ENCODE measurements at places on chromosomes 12 and 14.

GRCh38 chr14:70832561-70833305 lies 23.4 kb upstream of the MAP3K9 start:
- no peak for DNase-seq

- DNase-seq, result peak; percentile 56
Measured at GRCh38 chr12:7113389-7113871, 4.4 kb upstream of the C1RL start.

DNA sequence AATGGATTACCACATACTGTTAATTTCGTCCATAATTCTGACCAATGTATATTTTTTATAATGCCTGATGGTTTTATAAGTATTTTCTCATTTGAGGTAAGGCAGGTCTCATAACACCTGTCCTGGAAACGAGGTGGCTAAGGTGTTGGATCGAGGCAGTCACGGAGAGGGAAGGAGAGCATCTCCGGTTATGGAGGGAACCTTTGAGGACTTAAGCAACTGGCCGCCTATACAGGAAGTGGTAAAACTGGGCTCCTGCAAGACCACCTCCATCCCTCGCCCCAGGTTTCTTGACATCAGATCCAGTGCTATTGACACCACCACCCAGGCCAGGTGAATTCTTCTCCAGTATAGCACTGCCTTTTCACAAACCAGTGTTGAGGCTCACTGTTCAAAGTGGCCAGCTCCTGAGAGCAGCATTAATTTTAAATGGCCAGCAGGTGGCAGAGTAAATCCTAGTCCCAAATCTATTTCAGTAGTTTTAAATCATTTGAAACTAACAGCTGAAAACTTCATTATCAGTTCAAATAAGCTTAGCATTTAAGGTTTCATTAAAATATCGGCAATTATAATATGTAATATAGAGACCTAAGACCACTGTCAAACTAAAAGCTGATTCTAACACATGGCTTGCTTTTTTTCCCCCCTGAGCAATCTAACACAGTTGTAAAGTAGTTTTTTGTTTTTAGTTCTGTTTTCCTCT lies 100.8 kb downstream of the PPM1A start:
- DNase-seq, result peak; percentile 55

DNA sequence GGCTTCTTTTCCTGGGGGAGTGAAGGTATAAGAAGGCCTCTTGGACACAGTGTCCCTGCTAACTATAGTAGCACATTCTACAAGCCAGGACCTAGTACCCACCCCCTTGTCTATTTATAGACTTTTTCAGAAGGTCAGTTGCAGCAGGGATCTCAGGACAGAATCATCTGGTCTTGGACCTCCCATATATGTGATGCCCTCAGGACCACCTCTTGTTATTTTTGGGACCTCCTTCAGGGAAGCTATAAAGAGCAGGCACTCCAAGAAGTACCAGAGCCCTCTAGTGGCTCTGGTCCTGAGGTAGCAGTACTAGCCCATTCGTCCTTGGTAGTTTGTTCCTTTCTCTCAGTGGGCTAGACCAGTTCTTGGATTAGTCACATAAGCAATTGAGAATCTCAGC lies 4.3 kb downstream of the COQ10A start:
- no peak for DNase-seq

- no peak for DNase-seq
Measured at GRCh38 chr12:57893431-57894353, 47.2 kb upstream of the CTDSP2 start.

- no peak for DNase-seq
Measured at GRCh38 chr12:2320841-2321240, 268.1 kb downstream of the CACNA1C start.

DNA sequence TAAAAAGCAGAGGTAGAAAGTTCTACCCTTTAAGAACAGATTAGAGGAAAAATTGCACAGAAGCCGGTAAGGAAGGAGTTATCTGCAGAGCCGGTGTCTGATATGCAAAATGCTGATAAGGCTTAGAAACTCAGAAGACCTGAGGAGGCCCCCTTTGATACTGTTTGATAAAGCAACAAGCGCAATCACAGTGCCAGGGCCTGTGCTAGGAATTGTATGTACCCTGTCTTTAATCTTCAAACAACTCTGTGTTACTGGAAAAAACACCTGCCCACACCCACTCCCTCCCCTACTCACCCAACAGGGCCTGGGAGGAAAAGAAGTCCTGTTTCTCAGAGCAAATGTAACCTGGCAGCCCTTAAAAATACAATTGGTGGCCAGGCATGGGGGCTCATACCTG lies 112.7 kb upstream of the FUT8 start:
- DNase-seq, result no peak

- DNase-seq, result no peak
Measured at GRCh38 chr12:50572287-50572686, 67.5 kb downstream of the DIP2B start.

- no peak for DNase-seq
Measured at GRCh38 chr14:79567306-79567705, 644.0 kb downstream of the DIO2 start.

DNA sequence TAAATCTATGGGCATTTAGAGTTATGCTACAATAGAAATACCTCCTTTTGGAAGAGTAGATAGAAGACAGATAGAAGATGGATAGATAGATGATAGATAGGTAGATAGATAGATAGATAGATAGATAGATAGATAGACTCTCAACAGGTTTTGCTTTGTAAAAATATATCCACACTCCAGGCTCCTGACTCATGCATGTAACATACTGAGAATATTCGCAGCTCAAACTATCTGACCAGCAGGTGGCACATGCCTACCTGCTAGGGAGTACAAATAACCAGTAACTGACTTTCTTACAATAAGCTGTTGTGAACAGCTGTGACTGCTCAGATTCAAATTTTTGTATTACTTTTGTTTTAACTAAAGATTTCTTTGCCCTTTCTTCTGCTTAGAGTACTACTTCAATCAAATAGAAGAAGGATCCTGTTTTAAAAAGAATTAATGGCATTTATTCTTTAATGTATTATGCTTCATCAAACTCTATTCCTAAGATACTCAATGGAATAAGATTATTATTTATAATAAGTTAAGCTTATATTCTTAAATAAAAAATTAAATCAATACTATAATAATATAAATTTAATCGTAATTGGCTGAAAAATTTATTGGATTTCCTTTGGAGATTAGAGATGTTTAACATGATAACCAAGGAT lies 15.8 kb upstream of the CPNE8 start:
- DNase-seq, result peak; percentile 82

GRCh38 chr14:89669193-89669592 lies 252.2 kb upstream of the FOXN3 start:
- DNase-seq, result no peak

DNA sequence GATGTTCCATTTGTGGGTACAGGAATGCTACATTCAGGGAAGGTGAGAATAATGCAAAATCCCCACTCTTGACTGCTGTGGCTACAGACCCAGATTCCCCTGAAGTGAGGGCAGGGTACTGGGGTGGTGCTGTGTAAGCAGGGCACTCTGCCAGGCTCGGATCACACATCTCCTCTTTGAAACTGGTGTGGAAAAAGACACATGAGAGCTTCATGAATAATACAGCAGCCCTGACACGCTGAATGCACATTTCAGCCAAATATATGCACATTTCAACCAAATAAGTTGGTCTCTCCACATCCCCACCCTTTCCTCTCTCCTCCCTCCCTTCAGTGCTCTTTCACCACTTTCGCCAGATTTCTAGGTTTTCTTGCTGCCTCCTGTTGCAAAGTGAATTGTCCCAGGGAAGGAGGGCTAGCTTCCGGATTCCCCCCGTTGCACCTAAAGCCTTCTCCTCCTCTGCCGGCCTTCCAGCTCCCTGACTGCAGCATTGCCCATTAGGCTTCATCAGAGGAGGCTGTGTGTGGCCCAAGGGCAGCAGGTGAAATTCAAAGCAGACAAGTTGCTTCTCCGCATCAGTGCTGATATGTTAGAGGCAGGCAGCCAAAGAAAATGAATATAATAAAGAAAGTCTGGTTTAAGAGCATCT lies 118.2 kb upstream of the TMCC3 start:
- no peak for DNase-seq

- DNase-seq, result no peak
Measured at GRCh38 chr12:115204957-115205754, 521.2 kb upstream of the TBX3 start.

DNA sequence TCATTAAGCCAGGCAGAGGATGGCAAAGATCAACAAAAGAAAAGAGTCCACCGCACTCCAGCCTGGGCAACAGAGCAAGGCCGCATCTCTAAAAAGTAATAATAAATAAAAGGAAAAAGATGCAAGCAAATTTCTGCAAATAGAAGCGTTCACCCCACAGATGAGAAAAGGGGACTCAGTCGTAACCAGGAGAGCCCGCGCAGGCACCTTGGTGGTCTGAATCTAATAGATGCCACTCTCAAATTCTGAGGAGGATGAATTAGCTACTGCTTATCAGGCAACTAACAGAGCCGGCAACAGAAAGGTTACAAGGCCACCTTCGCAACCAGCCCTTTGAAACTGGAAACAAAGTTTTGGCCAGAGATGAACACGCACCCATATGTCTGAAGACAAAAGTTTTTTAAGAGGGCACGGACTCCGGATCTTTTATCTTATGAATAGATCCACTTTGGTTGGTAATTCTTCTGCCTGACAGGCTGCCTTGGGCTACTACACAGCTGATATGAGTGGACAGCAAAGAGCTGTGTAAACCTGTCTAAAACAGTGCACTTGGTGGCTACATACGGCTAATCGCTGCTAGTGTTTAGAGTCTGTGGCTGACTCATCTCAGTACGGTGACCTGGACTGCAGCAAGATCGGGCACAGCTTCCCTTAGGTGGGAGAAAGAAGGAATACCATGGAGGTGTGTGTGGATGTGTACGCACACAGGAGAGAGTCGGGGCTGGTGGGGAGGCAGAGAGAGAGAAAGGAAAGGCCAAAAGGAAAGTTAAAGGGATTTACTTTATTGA lies 32.9 kb upstream of the TTC7B start:
- no peak for DNase-seq

DNA sequence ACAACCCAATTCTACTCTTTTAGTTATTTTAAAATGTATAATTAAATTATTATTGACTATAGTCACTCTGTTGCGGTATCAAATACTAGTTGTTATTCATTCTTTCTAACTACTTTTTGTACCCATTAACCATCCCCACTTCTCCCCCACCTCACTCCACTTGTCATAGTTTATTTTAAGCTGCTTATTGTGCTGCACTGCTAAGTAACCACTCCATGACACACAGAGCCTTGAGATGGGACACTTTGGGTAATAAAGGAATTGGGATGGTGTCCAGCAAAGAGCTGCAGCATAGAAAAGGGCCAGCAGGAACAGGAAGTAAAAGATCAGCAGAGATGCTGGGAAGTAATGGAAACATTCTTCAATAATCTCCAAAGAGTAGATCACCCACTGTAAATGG lies 123.0 kb downstream of the RPS29 start:
- no peak for DNase-seq

GRCh38 chr14:76138758-76139723 lies 12.7 kb upstream of the GPATCH2L start:
- DNase-seq, result no peak

GRCh38 chr14:102873131-102873530 lies 49.3 kb upstream of the AMN start:
- no peak for DNase-seq

DNA sequence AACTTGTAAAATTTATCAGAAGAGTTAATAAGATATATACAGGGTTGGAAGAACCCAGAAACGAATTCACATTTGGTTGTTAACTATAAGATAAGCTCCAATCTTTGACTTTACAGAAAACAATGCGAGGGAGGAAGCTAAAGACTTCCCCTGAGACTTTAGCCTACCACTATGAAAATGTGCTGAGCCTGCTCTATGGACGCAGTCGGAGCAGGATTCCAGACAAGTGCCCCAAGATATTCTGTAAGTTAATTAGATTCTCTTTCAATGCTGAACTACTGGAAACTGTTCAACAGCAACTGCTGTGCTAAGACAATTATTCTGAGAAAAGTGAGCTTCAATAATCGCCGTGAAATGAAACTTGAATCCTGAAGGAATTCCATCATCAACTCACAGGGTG lies 8.3 kb upstream of the LRRC10 start:
- DNase-seq, result no peak

GRCh38 chr12:112413855-112414625 lies 4.6 kb upstream of the RPL6 start:
- no peak for DNase-seq

DNA sequence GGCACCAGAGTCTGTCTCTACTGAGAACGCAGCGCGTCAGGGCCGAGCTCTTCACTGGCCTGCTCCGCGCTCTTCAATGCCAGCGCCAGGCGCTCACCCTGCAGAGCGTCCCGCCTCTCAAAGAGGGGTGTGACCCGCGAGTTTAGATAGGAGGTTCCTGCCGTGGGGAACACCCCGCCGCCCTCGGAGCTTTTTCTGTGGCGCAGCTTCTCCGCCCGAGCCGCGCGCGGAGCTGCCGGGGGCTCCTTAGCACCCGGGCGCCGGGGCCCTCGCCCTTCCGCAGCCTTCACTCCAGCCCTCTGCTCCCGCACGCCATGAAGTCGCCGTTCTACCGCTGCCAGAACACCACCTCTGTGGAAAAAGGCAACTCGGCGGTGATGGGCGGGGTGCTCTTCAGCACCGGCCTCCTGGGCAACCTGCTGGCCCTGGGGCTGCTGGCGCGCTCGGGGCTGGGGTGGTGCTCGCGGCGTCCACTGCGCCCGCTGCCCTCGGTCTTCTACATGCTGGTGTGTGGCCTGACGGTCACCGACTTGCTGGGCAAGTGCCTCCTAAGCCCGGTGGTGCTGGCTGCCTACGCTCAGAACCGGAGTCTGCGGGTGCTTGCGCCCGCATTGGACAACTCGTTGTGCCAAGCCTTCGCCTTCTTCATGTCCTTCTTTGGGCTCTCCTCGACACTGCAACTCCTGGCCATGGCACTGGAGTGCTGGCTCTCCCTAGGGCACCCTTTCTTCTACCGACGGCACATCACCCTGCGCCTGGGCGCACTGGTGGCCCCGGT lies at the start of gene PTGDR:
Gene PTGDR (plus strand): TSS at position 198 of the 778 bp plus-strand sequence. CDS start 117 bp downstream, at position 315.
- no peak for DNase-seq

DNA sequence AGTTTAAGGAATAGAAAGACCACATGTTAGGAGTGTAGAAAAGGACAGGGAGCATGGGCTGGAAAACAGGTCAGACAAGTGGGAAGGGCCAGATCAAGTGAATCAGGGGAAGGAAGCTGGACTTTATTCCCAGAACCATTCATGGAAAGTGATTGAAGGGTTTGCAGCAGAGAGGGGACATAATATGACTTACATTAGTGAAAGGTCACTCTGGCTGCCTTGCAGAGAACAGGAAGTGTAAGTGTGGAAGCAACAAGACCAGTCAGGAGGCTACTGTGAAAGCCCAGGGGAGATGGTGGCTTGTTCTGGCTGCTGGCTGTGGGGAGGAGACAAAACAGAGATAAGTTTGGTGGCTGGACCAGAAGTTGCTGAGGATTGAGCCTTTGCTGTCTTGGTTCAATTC lies 69.1 kb downstream of the VCPKMT start:
- DNase-seq, result no peak

- DNase-seq, result no peak
Measured at GRCh38 chr14:82309199-82309598, 775.5 kb upstream of the SEL1L start.

DNA sequence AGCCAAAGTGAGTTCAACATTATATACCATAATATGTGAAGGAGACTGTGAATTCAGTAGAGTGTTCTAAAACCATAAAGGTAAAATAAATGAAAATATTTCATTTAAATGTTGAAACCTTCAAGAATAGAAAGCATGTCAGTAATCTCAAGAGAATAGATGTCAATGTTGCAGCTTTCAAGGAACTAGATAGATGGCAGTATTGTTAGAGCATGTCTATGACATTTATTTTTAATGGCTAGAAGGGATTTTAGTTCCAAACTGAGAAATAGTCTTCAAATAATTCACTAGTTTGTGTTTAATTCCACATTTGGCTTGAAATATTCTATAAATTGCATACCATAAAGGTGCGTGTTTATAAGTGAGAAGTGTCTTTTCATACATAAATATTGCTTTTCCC lies 326.5 kb downstream of the FLRT2 start:
- DNase-seq, result no peak

- DNase-seq, result no peak
Measured at GRCh38 chr14:94536836-94537235, 24.4 kb upstream of the SERPINA4 start.
